ENCODE measurements at places on chromosomes 16 and 17.

GRCh38 chr17:76496464-76496863, 4.8 kb downstream of the RHBDF2 start:
- DNase-seq = no peak

GRCh38 chr16:74830648-74831047, 56.0 kb upstream of the FA2H start:
- DNase-seq = no peak

GRCh38 chr16:23061669-23062068, 87.6 kb downstream of the USP31 start:
- DNase-seq = no peak

- no peak for DNase-seq
Measured at GRCh38 chr16:87457709-87458423, 35.0 kb downstream of the ZCCHC14 start.

DNA sequence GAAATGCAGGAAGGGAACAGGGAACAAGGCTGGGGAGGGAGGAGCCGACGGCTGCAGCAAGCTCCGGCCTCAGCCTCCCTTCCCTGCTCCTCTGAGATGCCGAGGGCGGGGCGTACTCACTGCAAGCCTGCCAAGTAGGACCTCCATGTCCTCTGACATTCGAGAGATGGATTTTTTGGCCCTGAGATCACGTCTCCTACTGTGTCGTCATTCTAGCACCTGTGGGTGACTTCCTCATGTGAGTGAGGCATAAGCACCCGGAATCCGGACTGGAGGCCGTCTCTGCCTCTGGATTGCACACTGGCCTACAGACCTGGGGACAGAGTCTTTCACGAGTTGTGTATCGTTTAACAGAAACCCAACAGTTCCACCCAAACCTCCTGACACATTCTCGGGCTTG, 14.5 kb downstream of the MRM3 start:
- DNase-seq = no peak

Measured in central memory CD4-positive, alpha-beta T cell (primary cell).